ENCODE measurements at places on chromosomes 5 and 9.

DNA sequence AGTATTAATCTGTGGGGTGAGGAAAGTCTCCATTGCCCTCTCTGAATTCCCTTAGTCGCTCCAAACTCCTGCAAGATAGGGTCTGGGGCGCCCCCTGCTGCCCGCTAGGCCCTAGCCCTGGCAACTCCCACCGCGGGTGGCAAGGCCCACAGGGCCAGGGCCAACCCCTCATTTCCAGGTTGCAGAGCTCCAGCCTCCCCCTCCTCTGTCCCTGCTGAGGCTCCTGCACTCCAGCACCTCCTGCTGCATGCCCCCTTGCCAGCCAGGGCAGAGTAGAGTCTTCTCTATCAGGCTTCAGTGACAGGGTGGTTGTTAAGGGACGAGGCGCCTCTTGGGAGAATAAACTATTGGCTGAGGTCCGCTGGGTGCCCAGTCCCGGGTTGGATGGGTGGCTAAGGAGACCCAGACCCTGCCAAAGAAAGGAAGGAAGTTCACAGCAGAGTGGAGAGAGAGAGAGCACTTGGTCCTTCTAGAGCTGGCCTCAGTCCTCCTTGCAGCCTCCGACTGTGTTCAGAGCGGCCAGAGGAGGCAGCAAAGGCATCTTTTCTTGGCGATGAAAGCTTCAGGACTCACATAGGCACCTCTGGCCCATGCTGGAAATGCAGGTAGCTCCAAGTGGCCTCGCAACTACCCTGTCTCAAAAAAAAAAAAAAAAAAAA lies 45.6 kb downstream of the SAR1B start:
- DNase-seq: peak; percentile 75

GRCh38 chr5:150485693-150486401 lies 22.1 kb upstream of the NDST1 start:
- DNase-seq: no peak

- DNase-seq: peak; percentile 82
Measured at GRCh38 chr9:88322906-88323566, 65.2 kb upstream of the SPIN1 start.

DNA sequence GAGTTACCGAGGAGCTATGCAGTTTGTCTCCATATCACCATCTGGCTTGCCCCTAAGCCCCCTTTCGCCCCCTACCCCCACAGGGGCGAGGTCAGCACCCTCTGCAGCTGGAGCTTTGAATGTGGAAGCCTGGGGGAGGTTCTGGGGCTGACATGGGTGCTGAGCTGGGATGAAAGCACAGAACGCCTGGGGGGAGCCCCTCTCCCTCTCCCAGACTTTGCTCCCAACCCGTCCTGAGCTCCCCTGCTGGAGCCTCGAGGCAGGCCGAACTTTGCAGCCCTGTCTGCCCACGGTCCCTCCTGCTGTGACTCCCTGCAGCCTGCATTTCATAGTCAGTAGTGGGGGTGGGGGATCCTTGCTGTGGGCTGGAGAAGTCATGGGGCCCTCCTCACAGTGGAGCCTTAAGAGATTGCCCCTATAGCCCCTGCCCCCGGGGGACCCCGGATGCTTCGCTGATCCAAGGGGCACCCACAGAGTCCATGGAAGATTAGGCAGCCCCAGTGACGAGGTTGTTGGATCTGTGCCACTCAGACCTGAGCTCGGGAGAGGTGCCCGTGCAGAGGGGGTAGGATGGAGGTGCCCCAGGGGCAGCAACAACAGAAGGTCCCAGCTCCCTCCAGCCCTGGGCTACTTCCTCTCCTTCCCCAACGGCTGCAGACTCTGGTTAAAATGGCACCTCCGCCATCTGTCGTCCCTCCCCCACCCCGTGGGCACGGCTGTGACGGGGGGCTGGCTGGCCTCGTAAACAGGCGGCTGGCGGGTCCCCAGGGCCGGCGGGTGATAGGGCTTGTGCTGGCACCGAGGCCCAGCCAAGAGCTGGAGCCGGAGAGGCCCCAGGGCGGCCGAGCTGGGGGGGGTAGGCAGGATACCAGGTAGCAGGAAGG lies 162.0 kb downstream of the C9orf50 start:
- peak; percentile 33 for DNase-seq

DNA sequence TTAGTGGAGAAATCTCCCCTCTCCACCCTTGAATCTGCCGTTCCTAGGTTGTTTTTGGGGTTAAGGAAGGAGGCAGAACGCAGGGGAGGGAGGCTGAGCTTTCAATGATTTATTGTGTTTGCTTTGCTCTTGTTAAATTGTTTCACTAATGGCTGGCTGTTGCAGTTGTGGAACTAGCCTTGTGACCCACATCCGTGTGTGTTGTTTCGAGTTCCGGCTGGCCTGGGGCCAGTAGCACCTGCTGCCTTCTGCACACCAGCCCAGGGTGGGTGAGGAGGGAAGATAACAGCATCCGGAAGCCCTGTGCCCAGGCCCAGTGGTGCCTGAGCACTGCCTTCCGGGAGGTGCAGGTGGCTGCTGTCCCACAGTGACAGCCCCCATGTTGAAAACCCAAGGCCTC lies 3.6 kb downstream of the ERGIC1 start:
- peak; percentile 61 for DNase-seq

DNA sequence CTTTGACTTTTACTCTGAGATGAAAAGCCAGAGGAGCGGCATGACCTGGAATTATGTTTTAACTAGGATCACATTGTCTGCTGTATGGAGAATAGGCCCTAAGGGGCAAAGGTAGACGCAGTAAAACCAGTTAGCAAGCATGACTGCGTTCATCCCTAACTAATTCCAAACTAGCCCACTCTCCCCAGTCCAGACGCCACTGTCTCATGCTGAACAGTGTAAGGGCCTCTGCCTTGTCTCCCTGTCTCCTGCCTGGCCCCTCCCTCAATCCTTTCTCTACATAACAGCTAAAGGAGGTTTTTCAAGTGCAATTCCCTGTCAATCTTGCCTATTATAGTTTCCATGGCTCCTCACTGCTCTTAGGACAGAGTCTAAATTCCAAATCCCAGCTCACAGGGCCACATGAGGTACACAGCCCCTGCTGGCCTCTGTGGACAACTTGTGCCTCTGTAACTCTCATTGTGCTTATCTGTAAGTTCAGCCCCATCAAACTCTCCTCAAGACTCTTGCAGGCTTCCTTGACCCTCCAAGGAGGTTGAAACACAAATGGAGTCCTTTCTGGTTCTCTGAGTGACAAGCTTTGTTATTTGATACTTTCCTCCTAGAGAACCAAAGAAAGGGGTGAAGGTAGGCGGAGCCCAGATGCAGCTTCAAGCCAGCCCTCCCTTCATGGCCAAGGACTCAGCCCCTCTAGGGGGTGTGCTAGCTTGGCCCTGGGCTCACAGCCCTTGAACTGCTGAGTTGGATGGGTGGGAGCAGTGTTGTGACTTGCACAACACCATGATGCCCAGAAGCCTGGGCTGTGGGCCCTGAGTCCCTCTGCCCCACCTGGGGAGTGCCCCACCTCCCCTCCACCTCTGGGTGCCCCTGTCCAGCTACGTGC lies 16.0 kb upstream of the SLC22A4 start:
- DNase-seq: no peak

DNA sequence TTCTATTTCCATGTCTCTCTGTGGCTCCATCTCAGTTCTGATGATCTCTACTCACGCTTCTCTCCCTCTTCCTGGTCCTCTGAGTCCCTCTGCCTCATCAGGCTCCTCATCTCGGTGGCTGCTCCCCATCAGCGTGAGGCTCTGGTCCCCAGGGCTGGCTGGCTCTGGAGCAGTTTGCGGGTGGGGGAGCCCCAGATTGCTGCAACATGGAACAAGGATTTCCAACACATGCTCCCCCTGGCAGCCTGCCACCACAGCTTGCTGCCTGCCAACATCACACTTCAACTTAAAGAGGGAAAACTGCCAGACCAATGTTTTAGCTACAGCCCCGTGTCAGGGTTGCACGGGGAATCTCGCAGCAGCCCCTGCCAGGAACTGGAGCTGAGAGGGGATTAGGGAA lies 77.2 kb upstream of the NEK6 start:
- no peak for DNase-seq

DNA sequence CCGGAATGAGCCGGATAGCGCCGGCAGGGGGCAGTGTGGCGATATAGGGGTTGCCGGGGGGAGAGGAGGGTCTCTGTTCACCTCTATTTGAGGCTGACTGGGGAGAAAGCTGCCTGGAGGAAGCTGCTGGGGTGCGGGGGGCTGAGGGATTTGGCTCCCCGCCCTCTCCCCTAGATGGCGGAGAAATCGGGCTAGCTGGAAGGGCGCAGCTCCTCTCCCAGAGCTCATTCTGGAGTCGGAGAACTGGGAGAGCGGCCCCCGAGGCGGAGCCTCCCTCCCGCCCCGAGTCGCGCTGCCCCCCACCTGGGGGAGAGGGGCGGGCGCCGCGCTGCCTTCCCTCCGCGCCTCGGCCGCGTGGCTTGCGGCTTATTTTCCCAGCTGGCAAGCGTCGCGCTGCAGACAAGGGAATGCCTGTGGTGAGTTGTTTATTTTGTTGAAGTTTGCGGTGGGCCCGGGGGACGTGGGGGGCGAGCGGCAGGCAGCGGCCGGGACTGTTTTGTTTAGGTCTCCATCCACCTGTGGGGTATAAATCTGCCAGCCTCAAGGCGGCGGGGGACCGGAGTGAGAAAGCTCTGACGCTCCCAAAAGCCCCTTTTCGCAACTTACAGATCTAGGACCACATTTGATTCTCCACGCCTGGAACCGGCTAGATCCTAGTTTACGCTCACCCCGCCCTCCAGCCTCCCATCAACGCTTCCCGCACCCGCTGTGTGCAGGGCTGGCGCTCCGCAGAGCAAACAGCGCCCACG lies 4.1 kb upstream of the RGMB start:
- DNase-seq: peak; percentile 31

DNA sequence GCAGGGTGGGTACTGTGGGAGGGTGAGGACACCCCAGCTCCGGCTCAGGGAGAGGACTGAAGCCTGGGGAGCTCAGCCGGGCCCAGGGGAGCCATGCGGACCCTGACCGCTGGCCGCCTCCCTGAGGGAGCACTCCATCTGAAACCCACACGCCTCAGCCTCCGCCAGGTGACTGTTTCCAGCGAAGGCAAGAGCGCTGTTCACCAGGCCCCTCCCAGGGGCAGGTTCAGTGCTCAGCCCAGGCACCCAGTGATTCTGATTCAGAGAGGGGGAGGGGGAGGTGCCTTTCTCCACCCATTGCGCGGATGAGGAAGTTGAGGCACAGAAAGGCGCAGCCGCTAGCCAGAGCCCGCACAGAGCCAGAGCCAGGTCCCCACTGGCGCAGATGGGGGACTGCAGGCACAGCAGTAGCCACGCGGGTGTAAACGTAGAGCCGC lies 27.0 kb downstream of the ADGRD2 start:
- DNase-seq: no peak

DNA sequence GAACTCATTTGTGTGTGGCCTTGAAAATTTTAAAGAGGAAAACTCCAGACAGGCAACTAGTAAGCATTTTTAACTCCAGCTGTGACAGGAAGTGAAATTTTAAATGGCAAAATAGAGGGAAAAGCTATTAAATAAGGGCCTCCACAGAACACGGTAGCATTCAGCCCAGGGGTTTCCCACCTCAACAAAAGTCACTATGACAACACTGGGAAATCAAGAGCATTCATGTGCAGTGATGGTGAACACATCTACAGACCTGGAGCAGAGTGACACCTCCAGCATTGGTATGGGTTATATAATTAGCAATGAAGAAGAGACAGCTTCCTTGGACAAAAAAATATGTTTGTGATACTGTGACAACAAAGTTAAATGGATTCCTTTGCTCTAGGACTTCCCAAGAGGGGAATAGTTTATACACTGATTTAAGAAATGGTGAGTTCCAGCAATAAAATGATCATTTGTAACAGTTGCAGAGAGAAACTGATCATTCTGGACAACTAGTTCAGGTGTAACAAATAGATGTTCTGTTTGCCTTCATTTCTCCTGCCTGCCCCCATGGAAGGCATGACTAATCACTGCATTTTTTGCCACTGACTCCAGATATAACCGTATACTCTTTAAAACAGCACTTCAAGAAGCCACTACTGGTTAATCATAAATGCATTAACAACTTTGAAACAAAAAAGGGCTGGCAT lies 93.3 kb upstream of the SLC44A1 start:
- DNase-seq: no peak

DNA sequence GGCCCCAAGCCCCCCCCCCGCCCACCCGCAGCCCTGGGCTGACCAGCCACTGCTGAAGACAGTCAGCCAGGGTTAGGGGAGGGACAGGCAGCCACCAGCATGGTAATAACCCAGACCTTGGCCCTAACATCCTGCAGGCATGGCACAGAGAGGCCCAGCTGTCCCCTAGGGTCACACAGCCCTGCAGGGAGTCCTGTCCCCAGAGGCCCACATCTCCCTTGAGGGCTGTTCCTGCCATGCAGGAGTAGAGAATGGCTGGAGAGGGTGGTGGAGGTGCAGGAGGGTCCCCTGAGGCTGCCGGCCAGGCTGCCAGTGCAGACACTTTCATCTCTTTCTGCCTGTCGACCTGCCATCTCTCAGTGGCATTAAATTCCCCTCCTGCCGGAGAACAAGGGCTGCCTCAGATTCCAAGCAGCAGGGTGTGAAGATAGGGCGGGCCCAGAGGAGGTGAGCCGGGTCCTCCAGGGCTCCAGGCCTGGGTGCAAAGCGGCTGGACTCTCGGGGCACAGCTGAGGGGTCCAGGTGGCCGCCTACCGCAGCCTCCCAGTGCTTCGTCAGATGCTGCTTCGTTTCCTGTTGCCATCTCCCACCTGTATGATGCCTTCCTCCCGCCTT lies 40.0 kb downstream of the CXXC5 start:
- DNase-seq: no peak

GRCh38 chr9:127880143-127880542 lies 2.7 kb upstream of the AK1 start:
- no peak for DNase-seq

DNA sequence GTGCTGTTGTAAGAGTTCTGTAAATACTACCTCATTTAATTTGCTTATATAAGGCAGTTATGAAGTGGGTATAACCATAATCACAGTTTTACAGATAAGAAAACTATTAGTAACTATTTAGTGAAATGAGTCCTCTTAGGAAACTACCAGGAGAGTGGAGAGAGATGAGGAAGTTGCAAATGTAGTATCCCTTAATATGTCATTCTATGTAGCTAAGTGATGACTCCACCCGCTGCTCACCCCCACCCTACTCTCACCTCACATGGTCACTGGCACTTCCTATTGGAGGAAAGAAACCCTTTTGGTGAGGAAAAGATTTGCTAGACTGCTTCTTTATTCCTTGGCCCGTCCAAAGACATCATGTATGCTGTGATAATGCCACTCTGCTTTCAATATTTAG lies 241.8 kb upstream of the SLC24A2 start:
- no peak for DNase-seq

- no peak for DNase-seq
Measured at GRCh38 chr9:106106396-106106795, 412.1 kb downstream of the TMEM38B start.

- DNase-seq: no peak
Measured at GRCh38 chr5:65462139-65462705, 19.5 kb downstream of the ADAMTS6 start.

DNA sequence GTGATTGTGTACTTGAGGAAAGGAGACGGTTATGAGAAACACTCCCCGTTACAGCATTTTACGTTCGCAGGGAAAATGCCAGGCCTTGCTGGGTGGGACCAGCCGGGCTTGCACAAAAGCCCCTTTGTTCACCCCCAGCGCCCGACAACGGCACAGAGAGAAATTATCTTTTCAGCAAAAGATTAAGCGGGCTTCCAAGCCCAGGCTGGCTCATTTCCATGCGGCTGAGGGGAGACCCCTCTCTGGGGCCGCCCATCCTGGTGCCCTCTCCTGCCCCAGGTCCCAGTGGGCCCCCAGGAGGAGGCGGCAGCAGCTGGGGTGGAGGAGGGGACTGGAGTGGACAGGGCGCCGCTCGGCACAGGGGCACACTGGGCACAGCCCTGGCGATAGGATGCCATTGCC lies 50.8 kb upstream of the NOTCH1 start:
- no peak for DNase-seq

- no peak for DNase-seq
Measured at GRCh38 chr5:175059687-175060211, 335.4 kb downstream of the MSX2 start.

GRCh38 chr9:116137581-116137980 lies 16.0 kb upstream of the PAPPA start:
- no peak for DNase-seq

Data from CD4-positive, alpha-beta memory T cell (primary cell).